Natural killer cell (primary cell): ENCODE measurements at places on chromosomes 13 and 19.

DNA sequence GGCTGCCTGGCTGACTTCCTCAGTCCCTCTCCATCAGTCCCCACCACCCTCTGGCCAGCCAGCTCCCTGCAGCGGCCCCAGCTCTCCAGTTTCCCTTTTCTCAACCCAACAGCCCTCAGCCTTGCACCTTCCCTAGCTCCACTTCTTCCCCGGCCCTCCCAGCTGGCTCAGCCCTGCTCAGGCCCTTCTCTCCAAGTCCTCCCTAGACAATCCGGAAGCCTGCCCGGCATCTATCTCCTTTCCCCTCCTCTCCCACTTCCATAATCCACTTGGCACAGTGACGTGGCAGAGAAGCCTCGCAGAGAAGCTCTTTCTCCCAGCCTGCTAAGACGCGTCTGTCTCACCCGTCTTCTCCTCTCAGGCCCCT lies 1.1 kb downstream of the UBXN6 start:
- DNase-seq: peak; percentile 31

DNA sequence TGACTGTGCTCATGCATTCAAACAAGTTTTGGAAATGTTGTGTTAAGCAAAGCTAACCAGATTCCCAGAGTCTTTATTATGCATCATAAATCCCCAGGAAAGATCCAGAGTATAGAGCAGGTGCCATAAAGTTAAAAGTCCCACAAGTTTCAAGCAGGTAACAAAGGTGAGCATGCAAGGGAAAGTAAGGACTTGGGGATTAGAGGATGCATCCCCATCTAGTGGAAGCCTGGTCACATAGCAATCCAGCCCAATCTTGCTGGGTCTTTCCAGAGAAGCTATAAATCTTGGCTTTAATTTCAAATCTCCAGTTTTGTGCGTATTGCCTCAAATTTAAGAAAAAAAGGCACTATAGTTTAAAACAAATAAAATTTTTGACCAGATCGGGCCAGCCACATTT lies 72.7 kb downstream of the ZNF254 start:
- no peak for DNase-seq

DNA sequence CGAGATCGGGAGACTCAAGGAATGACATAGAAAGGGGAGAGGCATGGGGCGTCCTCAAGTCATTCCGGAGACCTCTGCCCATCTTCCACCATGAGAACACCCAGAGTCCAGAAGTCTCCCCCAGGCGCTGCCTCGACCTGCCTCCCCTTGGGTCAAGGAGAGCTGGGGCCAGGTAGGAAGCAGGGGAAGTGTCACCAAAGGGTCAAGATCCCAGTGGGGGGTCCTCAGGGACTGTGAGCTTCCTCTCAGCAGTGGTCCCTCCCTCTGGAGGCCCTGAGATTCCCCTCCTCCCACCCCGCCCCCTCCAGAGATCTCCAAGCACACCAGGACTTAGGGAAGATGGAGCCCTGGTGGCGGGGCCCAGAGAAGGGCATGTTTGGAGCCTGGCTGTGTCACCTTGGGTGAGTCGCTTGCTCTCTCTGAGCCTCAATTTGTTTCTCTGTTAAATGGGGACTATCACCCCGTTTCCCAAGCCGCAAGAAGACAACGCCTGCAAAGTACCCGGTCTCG lies 919 bp downstream of the DACT3 start:
- peak; percentile 37 for DNase-seq

- peak; percentile 44 for DNase-seq
These were observed 14.2 kb downstream of the ZNF274 start for GRCh38 chr19:58196901-58197616.

DNA sequence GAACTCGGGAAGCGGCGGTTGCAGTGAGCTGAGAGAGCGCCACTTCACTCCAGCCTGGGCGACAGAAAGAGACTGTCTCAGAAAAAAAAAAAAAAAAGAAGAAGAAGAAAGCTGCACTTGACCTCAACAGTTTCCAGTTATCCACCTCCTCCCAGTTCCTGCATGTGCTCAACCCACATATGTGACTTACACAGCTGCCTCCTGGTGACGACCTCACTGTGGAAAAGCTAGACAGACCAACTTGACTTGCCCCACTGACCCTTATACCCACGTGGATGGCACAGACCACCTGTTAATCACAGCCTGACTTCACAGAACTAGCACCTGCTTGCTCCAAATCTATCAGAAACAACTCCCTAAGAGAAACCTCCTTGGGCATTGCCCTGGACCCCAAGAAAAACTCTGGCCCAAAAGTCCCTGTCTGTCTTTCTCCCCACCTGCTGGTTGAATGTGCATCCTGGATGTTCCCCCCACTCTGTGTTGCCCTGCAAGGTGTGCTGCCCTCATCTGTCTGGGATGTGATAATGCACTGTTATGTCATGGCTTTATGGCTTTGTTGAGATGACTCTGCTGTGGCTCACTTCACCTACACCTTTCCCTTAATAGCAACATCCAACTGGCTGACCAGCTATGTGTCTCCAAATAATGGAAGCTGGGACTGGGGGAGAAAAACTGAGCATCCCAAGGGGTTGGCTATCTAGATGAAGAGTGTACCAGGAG lies 2.8 kb downstream of the ZNF20 start:
- DNase-seq: peak; percentile 69

DNA sequence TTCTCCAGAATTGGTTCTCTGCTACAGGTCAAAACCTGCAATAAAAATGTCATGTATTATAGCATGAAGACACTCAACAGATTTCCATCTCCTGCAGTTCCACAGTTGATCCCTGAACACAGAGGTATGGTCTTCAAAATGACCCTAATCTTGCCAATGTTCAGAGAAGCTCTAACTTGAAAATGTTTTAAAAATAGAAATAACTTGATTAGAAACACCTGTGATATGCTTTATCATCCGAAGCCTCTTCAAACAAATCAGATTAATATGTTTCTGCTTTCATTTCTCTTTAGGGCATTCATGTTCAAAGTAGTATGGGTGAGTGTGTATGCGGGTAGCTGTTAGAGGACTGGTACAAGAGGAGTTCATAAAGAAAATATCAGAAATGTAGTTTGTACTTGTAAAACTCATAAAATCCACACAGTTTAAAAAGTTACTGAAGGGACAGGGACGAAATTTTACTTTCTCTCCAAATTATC lies 60.4 kb downstream of the KCNRG start:
- DNase-seq: no peak
